ENCODE measurements at places on chromosomes 6 and 20.

DNA sequence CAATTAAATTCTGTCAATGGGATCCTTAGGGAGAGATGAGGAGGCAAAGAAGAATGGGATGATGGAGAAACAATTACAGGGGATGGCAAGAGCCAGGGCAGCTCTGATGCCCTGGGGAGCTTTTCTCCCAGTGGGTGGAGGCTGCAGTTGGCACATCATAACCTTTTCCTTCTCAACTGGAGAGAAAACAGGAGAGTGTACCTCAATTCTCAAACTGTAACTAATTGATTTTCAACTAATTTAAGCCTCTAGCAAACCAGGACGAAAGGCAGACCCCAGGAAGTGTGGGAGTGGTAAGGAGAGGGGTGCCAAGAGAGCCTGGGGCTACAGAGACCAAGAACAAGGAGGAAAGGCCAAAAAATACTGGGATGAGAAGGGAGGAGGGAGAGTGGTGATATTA, 5.7 kb downstream of the BMP5 start:
- no peak for DNase-seq

DNA sequence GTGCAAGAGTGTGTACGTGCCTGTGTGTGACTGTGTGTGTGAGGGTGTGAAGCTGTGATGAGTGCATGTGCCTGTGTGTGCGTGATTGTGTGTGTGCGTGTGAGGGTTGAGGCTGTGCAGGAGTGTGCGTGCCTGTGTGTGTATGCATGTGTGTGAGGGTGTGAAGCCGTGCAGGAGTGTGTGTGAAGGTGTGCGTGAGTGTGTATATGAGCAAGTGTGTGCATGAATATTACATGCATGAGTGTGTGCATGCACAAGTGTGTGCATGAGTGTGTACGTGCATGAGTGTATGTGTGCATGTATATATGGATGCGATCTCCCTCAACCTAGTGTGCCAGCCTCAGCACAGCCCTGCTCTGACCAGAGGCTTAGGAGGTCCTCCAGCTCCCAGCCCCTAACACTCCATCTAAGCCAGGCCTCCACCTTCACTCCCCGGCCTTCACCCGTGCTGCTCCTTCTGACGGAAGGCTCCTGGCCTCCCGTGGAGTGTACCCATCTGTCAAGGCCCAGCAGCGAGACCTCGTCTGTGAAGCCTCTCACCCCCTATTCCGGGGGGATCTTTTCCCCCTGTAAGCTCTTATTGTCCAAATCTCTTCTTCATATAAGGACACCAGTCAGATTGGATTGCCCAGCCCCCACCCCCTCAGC, 19.9 kb upstream of the PHACTR3 start:
- no peak for DNase-seq

DNA sequence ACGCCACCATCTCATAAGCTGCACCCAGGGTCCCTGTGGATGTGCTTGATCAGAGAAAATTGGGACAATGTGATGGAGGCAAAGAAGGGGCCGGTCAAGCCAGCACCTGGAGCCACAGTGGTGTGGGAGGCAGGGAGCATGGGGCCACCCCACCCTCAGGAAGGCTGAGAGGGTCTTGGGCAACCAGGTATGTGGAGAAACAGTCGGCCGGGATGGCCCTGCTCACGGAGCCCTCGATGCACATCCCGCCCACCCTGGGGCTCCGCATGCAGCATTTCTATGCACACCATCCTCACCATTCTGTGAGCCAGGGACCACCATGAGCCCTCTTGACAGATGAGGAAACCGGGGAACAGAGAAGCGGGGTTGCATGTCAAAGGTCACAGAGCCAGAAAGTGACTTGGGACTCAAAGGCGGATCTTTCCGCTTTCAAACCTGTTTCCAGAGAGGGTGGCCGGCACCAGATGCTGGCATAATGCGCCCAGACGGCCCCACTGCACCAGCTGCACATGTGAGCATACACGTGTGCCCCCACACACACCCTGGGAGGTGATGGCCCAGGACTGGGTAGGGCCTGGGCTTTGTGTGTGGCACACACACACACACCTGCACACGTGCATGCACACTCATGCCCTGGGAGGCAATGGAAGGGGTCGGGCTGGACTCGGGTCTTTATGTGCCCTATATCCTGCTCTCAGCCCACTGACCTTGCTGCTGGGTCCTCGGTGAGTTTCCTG, 398.5 kb downstream of the TAF4 start:
- no peak for DNase-seq

- no peak for DNase-seq
Observed at GRCh38 chr6:54041239-54041638, 70.0 kb upstream of the MLIP start.

DNA sequence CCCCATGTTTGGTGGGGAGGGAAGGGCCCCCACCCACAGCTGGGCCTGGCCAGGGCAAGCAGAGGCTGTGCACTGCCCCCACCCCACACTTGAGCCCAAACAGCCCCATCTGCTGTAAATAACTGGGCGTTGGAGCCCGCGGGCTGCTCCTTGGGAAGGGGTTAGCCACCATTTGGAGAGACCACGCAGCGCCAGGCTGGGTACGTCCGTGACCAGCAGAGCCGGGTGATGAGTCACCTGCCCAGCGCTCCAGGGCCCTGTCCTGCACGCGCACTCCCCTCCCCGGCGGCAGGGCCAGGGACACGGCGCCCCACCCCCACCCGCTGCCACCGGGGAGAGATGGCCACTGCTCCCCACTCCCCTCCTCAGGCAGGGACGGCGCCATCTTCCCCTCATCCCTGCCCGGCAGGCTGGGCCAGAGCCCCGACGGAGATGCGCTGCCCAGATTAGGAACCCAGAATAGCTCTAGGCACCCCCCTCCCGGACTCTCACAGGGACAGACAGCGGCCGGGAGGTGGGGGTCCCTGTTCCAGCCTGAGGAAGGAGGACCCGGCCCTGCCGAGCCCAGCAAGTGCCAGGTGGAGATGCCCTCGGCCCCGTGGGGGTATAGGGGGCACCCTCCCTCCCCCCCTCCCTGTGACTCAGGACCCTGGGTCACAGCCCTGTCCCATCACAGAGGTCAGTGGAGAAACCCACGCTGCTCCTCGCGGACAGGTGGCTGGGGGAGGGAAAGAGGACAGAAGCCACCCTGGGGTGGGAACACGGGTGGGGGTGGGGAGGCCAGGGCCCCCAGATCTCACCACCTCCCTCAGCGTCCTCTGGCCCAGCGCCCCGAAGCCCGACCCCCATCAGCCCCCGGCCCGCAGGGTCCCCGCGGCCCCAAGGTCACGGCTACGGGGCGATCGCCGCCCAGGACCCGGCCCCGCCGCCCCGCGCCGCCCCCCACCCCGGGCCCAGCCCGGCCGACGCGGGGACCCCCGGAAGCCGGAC, 642 bp downstream of the EEF1A2 start:
- DNase-seq, result peak; percentile 44

DNA sequence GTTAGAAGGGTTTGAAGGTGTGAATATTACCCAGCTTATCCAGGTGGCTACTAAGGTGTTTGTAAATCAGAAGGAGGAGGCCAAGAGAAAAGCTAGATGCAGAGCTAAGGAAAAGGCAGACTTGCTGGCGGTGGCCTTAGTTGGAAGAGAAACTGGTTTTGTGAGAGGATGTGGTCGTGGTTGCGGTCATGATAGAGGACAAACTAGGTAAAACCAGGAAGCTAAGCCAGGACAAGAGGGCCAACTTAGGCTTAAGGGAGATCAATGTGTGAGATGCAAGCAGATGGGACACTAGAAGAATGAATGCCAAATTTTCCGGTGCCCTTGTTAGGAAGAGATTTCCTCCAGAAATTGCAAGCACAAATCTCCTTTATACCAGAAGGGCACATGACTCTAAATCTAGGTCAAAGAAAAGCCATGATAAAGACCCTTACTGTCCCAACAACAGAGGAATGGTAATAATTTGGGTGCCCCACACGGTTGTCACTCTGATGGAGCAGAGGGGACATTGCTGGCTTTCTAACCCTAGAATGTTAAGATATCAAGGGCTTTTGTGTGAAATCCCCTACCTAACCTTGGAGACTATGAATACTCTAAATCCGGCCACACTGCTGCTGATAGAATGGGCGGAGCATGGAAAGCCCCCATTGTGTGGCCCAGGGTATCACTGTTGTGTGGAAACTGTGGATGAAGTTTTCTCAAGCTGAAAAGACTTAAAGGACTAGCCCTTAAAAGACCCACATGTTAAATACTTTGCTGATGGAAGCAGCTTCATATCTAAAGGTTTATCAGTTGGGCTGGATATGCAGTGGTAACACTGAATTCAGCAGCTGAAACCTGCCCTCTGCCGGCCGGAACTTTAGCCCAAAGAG, 7.8 kb downstream of the IL22RA2 start:
- DNase-seq, result peak; percentile 45

DNA sequence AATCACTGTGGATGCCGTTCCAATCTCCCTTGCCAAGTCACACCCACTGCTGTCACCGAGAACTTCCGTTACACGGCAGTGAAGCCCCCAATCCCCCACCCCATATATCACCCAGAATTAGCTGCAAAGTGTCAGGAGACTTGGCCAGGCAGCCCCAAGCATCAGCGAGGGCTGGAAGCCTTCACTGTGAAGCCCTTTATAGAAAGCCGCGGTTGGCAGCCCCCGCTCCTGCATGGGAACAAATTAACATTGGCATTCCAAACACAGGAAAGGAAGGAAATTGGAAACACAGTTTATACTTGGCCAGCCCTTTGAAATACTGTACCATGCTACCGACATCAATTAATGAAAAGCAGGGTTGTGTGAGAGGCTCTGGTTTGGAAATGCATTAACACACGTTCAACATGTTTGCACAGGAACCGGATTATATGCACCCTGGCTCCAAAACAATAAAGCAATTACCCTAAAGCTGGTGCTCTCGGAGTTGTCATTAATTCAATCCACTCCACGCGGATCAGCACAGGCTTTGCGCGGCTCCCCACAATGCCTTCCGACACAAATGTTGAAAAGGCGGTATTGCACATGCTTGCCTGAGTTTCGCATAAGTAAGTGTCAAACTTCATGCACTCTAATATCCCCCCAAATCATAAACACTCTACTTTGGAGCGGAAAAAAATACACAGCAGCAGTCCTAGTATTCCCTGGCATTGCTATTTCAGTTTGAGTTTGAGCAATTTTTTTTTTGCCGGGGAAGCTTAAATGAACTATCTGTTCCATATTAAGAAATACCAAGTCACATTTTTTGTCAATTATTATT, 7.1 kb downstream of the BMP7 start:
- DNase-seq, result no peak

DNA sequence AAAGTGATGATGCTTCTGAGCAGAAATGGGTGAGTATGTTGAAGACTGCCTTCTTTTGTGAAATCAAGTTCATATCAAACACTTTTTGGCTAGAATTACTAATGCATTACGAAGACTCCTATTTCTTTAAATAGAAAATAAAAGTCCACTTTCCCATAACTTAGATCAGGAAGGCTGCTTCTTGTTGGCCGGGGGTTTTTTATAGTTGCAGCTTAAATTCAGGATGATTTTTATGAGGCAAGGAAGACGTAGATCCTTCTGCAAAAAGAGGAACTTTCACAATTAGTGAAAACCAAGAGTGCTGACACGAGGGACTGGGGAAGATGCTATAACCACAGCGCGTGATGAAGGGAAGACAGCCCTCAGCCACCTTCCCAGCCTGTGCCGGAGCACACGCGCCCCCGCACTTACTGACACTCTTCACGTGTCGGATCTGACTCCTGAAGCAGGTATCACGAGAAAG, 206.1 kb upstream of the PRDM1 start:
- peak; percentile 80 for DNase-seq

- no peak for DNase-seq
Observed at GRCh38 chr6:133501675-133502270, 260.6 kb downstream of the EYA4 start.

GRCh38 chr20:25083773-25084625, 2.1 kb upstream of the VSX1 start:
- DNase-seq, result peak; percentile 53

- no peak for DNase-seq
Observed at GRCh38 chr20:50611128-50611810, 80.1 kb downstream of the RIPOR3 start.

DNA sequence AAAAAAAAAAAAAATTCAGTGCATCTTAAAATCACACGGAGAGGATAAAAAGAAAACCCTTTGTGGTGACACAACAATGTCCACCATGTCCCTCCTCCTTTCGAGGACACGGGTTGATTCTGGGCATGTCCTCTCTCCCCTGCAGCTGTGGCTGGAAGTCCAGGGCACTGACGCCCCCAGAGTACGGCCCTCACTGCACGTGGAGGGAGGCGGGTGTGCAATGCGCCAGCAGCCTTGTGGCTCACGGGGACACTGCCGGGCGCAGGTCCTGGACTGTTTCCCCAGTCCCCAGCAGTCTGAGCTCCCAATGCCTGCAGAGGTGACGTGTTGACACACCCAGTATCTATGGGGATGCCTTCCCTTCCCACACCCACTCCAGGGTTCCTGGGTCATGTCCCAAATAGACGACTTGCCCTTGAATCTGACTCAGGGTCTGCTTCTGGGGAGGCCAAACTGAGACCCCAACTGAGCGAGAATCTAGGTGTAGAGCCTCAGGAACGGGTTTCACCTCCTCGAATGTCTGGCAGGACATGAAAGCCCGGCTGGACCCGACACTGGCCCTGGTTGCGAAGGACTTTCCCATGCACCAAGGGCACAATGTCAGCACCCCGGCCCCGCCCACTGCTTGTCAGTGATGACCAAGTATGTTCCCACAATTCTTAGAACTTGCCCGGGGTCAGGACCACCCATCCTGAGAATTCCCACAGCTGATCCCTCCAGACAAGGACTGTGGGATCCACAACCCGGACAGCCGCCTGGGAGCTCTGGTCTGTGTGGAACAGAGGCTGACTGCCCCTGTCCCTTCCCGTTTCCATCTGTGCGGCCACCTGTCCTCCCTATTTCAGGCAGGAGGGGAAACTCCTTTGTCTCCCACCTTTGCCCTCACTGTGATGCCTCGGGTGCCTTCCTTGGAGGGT, 425.1 kb upstream of the SULF2 start:
- no peak for DNase-seq

DNA sequence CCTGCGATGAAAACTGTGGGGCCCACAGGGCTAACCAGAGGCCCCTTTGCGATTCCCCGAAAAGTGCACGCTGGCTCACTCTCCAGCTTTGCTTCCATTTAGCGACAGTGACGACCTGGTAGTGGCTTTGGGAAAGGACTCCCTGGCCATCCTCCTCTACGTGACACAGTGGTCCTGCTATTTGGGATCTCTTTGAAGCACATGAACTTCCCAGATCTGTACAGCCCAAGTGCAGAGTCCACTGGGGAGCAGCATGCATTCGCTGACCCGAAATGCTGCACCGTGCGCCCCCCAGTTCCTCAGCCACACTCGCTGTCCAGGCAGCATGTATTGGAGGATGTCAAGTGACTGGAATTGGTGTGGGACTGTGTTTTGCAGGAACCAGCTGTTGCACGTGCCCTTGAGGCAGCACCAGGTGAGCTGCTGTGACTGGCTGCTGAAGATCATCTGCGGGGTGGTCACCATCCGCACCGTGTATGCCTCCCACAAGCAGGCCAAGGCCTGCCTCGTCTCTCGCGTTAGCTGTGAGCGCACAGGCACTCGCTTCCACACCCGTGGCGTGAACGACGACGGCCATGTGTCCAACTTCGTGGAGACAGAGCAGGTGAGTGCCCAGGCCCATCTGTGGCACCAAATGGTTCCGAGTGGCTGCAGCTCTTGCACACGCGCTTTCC, 51.6 kb downstream of the SYNJ2 start:
- no peak for DNase-seq

All from RPMI8226 (cell line).